Frontal cortex (tissue), 4 donors: ENCODE measurements at places on chromosomes 7 and 10.

GRCh38 chr10:4590807-4591206 is 235.2 kb upstream of the AKR1E2 start:
- no peak for DNase-seq

GRCh38 chr10:28201410-28202400 is 101.2 kb downstream of the MPP7 start:
- no peak for DNase-seq

DNA sequence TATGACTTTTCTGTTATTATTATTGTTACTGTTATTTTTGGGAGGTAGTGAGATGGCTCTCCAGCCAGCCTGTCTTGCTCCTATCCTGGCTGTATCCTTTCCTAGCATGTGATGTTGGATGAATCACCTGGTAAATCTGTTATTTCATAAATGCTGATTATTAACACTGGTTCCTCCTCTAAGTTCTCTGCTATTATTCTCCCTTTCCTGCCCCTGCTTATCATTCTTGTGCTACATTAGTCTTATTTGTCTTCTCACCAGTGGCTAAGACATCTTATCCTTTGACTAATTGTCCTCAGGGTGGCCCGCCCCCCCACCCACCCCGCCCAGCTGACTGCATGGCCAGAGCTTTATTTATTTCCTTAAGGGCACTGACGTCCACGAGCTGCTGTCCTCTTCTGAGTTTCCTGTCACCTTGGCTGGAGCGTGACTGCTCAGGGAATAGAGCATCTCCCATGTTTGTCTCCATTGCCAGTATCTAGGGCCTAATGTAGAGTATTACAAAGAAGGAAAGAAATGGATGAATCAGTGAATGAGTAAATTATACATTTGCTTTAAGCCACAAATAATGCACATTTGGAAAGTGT is 110.1 kb upstream of the KLF6 start:
- no peak for DNase-seq

DNA sequence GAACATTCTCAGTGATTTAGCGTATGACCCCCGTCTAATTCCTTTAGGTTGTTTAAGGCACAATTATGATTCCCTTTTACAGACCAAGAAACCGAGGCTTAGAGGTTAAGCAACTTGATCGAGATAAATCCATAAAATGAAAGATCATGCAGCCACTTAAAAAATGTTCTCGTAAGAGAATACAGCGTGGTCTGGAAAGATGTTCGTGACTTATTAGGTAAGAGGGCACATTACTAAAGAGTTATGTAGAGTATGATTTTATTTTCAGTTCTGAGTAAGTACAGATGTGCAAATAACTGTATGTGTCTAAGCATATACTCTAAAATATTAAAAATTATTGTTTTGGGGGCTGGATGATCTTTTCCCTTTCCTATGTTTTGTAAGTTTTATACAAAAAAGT is 575.1 kb downstream of the PARD3 start:
- DNase-seq, result no peak

DNA sequence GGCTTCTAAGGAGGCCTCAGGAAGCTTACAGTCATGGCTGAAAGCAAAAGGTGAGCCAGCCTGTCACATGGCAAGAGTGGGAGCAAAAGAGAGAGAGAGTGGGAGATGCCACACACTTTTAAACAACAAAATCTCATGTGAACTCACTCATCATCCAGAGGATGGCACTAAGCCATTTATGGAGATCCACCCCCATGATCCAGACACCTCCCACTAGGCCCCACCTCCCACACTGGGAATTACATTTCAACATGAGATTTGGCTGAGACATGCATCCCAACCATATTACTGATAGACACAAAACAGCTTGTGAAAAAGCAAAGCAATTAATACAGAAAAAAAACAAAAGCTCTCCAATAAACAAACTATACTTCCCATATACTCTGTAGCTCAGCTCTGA is 210.3 kb downstream of the GALNT17 start:
- no peak for DNase-seq

DNA sequence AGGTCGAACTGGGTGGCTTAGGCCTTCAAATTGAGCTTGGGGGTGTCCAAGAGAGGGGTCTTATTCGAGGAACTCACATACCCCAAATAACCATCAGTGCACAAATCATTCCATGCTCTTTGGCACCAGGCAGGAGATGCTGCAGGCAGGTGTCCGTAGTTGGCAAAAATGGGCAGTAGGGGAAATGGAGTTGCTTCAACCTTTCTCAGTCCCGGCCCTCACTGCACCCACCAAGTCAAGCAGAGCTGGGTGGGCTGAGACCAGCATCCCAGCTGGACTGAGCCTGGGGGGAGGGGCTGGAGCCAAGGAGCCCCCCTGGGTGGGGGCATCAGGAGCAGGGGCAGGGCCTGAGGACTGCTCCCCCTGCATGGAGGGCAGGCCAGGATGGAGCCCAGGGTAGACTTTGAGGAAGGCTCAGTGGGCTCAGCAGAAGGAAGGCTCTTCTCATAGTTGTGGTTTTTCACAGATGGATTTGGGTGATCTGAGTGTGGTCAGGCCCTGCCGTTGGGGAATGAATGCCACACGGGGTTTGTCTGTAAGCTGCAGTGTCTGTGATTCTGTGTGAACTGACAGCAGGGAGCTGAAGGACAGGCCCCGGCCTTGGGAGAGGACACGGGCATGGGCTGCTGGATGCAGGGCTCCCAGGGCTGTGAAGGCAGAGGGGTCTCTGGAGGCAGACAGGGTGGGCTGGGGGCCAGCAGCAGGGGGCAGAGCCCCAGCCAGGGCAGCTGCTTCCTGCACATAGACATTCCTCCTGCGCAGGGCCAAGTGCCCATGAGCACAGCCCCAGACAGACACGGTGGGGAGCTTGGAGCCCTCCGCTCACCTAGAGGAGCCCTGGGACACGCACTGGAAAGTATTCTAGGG is 144.5 kb downstream of the ADCY1 start:
- DNase-seq, result no peak

DNA sequence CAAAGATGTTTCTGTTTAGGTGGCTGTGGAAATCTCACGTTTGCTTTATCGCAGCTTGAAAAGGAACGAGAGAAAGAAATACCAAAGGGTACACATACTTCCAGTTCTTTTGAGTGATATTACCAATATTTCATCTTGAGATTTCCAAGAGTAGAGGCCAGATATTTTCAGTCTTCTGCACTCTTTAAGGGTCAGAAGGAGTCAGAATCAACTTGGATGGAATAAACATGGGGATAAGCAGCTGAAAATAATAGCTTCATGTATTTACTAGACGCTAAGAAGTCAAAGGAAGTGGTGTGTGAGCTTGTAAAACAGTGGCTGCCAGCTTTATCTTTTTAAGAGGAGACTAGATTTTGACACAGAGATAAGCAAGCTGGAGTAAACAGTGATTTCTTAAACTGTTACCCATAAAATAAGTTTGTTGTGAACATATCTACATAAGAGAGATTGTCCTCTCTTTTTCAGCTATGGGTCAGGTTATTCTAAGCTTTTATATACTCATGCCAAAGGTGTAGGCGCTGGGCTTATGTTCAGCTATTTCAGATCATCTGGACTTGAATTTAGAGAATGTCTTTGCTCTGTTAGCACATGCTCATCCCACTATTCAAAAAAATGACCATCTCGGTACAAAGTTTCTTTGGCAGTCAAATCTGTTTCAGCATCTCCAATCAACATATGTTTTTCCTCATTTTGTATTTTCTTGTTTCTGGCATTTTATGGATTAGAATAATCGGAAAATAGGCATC is 170.8 kb upstream of the TCF7L2 start:
- no peak for DNase-seq

DNA sequence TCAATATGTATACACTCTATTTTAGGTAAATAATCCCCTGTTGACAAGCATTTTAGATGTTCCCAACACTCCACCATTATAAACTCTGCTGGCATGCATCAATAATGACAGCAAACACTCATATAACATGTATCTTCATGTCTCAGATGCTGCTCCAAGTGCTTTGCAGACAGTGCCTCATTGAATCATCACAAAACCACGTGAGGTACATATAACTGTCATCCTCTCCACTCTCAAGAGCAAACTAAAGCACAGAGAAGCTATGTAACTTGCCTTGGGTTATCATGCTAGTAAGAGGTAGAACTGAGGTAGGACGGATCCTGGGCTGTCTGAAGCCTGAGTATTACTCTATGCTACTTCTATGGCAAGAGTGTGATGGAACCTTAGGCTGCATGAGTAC is 72.5 kb upstream of the GSDME start:
- no peak for DNase-seq

DNA sequence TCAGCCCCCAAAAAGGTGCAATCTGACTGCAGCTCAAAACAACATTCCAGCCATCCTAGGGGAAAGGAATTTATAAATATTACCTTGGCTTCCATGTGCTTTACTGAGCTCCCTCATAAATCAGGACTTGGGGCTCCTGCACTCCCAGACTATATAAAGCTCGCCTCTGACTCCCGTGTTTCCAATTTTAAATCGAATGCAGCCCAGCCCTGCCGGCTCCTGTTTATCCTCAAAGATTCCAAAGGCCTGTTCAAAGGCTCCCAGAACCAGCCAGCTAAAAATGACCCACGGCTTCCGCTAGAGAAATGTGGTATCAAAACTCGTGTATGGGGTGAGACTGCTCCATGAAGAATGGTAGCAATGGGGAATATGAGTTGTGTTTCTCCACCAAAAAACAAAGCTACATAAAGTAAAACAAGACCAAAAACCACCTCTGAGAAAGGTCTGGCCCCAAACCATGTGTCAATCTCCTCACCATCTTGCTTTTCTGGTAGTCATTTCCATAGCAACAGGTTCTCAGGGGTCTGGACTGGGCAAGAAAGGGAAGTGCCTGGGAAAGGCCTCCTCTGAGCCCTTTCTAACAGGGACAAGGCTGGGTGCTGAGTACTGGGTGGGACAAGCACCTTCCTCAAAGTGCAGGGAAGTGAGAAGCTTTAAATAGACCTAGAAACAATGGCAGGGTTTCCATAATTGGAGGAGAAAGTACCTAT is 5.1 kb downstream of the CALML3 start:
- no peak for DNase-seq

DNA sequence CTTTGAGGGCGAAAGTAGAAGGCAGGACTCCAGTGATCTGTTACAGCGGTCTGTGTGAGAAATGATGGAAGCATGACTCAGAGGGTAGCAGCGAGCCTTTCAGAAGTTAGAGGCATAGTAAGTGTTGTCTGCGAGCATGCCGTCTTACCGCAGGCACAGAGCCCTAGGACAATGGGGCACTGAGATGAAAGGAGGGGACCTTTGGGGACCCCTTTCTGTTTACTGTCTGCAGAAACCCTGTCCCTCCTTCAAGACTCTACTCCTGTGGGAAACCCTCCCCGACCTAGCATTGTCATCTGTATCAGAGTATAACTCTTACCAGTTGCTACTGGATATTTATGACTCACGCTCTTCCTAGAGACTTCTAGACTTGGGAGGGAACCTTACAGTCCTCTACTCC is 87.2 kb upstream of the AGK start:
- no peak for DNase-seq

DNA sequence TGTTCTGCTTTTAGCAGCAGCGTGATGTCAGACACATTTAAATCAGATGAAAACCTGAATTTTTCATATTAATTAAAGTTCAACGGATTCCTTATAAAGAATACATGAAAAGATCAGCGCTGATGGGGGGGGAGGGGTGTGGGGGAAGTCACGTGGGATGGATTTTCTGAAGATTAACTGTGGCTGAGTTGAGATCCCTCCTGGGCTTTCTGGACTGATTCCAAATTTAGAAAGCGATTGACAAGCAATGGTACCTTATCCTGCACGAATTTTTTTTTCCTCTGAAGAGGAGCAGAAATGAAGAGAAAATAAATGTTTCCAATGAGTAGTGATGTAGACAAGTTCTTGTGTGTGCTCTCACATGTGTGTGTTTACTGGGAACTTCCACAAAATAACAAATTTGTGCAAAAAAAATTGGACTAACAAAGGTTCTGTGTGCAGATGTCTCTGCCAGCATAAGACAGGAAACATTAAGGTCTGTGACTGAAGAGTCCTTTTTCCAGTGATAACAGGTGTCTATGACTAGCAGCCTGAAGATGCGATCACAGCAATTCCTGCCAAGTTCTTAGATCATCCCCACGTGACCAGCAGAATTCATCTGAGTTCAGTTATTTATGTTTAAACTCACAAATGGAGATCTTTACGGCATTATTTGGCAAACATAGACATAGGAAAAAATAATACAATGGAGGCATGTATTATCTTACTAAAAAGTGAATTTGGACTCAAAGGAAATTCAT is 585.2 kb upstream of the CELF2 start:
- DNase-seq, result no peak

GRCh38 chr10:101330631-101331225 is 23.2 kb upstream of the BTRC start:
- peak; percentile 30 for DNase-seq

DNA sequence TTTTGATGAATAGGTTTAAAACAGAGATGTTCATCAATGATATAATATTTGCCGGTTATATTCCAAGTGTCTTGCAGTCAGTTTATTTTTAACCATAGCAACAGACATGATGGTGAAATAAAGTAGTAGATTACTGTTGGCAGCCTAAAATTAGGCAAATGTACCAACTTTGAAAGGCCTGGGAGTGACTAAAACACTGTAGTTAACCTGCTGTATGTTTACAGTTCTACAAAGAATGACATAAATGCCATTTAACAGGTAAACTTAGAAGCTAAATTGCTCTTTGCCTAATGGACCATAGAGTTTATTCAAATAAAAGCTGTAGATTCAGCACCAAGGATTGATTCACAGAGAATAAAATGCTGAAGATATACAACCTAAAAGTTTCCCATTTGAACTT is 64.1 kb downstream of the PHTF2 start:
- no peak for DNase-seq

DNA sequence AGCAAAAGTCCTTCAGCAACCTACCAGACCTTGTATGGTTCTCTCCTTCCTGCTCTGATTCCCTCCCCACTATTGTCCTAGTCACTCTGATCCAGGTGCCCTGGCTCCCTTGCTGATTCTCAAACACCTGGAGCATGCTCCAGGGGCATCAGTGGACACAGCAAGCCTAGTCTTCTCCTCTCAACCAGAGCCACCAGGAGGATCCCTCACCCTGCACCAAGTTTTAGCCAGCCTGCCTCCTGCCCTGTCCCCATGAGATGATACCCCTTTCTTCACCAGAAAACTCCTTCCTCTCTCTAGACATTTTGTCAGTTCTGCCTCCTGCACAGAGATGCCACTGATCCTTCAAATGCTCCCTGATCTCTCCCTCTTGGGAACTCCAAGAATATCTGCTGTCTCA is 11.0 kb downstream of the LLCFC1 start:
- no peak for DNase-seq

DNA sequence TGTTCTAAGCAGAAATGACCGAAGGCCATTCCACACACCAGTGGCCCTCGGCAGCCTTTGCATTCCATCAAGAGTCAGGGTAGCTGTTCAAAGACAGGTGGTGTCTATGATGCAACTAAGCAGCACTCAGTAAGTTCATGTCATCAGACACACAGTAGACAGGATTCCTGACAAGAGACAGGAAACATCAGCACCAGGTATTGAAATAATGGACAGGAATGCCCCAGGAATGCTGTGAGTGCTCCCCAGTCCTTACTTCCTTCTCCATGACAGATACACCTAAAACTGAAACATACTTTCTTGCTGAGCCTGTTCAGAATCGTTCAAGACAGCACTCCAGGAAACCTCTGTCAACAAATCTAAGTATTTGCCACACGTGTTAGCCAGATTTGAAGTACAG is 204.4 kb downstream of the TPST1 start:
- DNase-seq, result no peak
